ENCODE measurements at places on chromosomes 3 and 15. TPM values are rescaled to one million over a fixed set of nuclear protein-coding genes. Genes with fewer than 3 reads are reported as not detected.

NTRK3 gene
- 0.09 TPM for total RNA-seq

DNA sequence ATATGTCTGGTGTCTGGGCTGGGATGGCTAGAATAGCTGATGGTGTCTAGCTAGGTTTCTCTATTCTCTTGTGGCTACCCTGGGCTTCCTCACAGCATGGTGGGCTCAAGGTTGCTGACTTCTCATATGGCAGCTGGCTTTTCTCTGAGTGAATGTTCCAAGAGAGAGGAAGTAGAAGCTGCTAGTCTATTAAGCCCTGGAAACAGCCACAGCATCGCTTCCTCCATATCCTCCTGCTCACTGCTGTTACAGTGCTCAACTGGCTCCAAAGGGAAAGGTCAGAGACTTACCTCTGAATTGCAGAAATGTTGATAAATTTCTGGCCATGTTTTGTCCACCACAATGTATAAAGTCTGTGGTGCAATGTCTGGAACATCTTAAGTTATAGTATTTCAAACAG lies 299.9 kb upstream of the ADAMTS9 start:
- no peak for DNase-seq

- DNase-seq: peak; percentile 83
Observed at GRCh38 chr15:32861761-32862160, 144.0 kb downstream of the GREM1 start.

DNA sequence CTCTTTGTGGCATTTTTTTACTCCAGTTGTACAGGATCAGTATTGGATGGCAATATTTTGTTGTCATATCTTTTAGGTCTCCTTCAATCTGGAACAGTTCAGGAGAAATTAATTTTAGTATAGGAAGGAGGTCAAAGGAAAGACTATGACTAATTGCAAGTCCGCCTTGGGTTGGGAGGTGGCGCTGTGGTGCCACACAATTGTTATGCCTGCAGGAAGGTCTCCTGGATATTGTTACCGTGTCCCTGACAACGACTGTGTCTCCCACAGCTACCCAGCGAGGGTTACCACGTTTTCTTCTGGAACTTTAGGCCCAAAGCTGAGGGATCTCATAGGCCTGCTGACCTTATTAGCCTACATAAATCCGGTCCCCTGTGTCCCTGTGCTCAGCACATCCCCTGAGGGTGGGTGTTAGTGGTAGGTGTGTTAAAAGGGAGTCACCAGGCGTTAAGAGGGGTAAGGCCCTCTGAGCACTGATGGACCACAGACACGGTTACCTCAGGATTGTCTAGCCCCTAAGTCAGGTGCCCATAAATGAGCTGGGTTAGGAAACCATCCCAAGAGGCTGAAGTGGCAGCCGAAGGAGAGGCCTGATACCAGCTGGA lies 31.5 kb downstream of the KCNAB1 start:
- DNase-seq: peak; percentile 71

PLA2G4E gene
- total RNA-seq: not detected

- no peak for DNase-seq
Observed at GRCh38 chr3:109316162-109316730, at the start of gene DPPA2. Gene DPPA2 (minus strand): TSS chr3:109316517. CDS start chr3:109314542, 1,975 bp downstream.

DNA sequence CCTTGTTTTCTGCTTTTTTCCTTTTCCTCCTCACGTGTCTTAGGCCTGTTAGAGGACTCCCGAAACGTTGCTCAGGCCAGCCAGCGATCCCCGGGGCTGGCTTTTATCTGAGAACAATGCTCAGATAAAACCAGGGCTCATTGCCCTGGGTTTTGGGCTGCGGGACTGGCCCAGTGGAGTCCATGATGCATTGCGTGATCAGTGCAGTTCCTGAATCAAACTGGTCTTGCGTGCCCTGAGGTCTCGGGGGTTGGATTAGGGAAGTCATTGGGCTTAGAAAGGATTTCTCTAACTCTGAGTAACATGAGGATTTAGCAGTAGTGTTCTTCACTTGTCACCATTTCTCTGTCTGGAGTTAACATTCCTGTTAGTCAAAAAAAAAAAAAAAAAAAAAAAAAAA lies 66.3 kb downstream of the CCR1 start:
- no peak for DNase-seq

CHRM5 gene
- not detected for total RNA-seq

DNA sequence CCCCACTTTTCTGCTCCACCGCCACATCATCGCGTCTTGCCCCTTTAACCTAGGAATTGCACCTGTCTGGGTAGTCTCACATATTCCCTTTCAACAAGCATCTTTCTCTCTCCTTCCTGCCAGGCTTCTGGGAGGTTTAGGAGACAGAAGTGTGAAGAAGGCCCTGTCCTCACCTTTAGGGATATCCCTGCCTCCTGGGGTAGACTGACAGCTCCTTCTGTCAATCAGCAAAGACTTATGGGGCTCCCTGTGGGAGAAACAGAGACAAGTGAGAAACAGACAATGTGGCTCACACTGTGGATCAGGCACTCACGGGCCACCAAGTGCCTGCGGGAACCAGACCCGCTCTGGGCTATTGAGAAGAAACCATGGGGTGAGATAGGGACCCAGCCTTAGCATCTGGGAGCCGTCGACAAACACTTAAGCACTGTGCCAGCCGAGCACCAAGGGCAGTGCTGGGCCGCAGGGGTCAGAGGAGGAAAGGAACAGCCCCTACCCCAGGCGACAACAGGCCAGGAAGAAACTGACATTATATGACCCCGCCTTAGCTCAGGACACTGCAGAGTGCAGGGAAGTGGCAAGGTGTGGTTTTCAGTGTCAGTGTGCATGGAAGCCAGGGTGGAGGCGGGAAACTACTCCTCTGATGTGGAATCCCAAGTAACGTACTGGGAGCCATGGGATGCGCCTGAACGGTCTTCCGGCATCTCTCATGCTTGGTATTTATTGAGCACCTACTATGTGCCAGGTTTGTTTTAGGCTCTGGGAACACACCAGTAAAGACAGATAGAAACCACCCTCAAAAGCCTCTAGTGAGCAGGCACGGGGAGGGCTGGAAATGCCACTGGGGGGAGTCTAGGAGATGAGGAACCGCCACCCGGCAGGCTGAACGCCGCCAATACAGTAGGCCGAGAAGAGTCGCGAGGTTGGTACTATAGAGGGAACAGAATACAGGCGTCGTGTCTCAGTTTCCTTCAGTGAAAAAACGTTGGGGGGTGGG lies 1.8 kb downstream of the EFCC1 start:
- DNase-seq: no peak

GRCh38 chr3:58052373-58053273 lies 44.4 kb downstream of the FLNB start:
- peak; percentile 96 for DNase-seq

GOLGA6B gene
- not detected for total RNA-seq

CCR5 gene
- not detected for total RNA-seq

- DNase-seq: no peak
Observed at GRCh38 chr3:185420762-185421161, 57.8 kb downstream of the MAP3K13 start.

AKAP13 gene
- total RNA-seq: 79.3 TPM

GRCh38 chr15:51137880-51138430 lies 43.2 kb upstream of the TNFAIP8L3 start:
- no peak for DNase-seq

HYAL1 gene
- total RNA-seq: 0.18 TPM

DNA sequence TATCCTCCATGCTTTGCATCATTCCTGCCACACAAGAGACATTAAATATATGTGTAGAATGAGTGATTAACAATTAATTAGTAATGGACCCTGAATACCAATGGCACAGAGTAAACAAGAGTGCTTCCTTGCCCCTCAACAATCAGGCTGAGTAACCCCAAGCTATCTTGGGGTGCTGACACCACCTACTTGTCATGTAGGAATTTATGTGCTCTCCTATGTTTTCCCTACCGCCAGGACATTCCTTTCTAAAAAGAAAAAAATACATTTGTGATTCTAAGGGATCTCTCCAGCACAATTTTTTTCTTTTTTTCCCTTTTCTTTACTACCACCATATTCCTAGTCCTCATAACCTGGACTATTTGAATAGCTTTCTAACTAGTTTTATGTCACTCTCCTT lies 449.1 kb downstream of the MFSD1 start:
- DNase-seq: no peak

LTK gene
- total RNA-seq: 0.31 TPM

MAGEF1 gene
- 54.8 TPM for total RNA-seq

LDHAL6B gene
- not detected for total RNA-seq

- DNase-seq: no peak
Observed at GRCh38 chr15:98713585-98714001, 65.3 kb downstream of the IGF1R start.

- DNase-seq: no peak
Observed at GRCh38 chr3:179438841-179439240, 12.4 kb downstream of the GNB4 start.

GRCh38 chr15:65981837-65982626 lies 112.7 kb downstream of the RAB11A start:
- DNase-seq: no peak

A4GNT gene
- not detected for total RNA-seq

GRCh38 chr15:89317186-89317720 lies 17.4 kb downstream of the POLG start:
- no peak for DNase-seq

ACAN gene
- not detected for total RNA-seq
